ENCODE measurements at places on chromosomes 4 and X.

DNA sequence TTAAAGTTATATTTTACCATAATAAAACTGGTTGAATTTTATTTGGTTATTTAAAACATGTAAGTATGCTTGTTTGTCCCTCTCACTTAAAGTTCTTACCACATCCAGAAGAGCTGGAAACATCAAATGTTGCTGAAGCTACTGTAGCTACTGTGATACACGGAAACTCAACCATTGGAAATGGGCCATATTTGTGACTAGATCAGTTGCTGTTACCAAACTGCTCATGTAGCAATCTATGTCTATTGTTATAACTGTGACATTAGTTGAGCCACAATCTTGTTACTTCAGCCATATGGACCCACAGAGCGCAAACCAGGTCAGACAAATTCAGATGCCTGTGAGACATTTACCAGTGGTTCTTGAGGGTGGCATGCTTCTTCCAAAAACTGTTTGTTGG, 41.6 kb downstream of the NDNF start:
- no peak for DNase-seq

GRCh38 chr4:163949976-163950601, 455.6 kb downstream of the TMA16 start:
- DNase-seq = no peak

- DNase-seq = no peak
These were observed 142.5 kb upstream of the PJA1 start for GRCh38 chrX:69307756-69308155.

DNA sequence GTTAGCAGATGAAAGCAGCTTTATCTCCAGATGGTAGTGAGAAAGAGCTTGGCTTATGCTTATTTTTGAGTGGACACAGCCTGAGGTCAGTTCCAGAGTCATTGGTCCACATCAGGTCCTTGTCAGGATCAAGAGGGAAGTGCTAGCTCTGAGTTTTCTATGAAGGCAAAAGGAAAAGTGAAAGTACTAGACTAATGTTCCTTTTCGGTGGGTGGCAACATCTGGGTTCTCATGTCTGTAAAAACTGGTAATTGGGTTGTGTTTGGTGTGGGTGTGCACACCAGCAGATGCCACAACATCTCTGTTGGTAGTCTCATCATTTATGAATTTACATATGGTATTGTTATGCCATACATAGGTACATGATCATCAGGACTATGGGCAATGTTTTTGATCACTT, 210.5 kb downstream of the PWWP3B start:
- no peak for DNase-seq

DNA sequence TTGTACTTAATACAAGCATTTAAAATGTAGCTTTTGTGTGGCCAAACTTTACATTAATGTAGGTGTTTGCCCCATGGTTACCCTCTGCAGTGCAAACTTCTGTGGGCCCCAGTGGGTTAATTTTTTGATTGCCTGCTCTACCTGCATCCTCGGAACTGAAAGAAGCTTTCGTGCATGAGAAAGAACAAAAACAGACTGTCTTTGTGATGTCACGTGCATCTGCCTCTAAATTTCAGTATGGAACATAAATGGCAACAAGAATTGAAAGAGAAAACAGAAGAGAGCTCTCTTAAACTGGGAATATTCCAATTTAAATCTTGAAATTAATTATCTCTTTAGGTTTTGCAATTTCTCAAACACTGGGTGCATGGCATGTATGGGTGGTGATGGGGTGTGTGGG, 182.4 kb upstream of the LCORL start:
- no peak for DNase-seq

DNA sequence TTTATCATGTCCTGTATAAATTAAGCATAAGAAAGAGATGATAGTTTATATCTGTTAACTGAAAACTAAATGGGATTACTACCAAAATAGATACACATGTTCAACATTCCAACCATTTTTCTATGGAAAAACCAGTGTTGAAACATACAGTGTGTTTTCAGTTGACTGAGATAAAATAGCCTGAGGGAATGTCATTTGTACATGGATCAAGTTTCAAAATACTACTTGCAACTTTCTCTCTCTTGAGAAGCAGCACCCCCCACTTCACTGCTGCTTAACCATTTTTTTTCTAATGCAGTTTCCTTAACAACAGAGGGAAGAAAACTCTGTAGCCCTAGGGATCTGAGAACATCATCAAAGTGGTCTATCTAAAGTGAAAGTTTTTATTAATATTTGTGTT, 70.8 kb downstream of the NPNT start:
- peak; percentile 70 for DNase-seq

GRCh38 chr4:122616915-122617596, 3.8 kb downstream of the IL21 start:
- DNase-seq = no peak

DNA sequence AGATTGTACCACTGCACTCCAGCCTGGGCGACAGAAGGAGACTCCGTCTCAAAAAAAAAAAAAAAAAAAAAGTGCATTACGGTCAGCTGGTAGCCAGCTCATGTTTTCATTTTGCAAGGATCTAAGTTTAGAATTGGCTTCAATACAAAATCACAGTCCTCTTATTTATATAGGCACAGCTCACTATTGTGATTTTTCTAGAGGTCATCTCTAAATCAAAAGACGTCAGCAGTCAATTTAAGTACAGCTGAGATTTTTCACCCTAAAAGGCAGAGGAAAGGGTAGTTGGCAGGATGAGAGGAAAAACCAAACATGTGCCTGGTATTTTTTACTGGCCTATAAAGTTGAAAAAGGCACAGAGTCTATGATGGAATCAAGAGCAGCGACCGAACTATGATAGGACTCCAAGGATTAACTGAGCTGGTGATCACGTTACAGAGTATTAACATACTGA, 30.8 kb downstream of the ASB5 start:
- peak; percentile 43 for DNase-seq

DNA sequence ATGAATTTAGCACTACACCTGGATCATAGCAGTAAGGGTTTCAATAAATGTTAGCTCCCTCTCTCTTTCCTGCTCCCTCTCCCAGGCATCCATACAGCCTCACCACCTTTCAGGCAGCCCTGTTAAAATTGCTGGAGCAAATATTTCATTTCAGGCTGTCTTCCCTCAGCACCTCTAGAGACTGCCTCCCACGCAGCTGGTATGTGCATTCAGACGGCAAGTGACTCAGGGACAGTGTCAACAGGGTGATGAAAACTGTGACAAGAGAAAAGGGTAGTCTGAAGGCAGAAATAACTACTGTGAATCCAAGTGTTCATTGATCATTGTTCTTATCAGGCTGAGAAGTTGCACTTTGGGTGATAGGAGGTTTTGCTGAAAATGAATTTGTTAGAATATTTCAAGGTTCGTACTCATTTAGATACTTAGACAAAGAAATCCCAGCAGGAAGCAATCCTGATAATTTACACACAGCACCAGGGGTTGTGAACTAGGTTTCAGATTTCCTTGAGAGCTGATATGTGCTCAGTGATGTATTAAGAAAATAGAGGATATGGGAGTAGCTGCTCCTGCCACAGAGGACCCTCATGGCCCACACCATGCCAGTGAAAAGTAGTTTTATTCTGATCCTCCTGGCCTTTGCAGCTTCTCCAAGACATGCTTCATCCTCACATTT, 424.2 kb downstream of the FGF13 start:
- DNase-seq = no peak

DNA sequence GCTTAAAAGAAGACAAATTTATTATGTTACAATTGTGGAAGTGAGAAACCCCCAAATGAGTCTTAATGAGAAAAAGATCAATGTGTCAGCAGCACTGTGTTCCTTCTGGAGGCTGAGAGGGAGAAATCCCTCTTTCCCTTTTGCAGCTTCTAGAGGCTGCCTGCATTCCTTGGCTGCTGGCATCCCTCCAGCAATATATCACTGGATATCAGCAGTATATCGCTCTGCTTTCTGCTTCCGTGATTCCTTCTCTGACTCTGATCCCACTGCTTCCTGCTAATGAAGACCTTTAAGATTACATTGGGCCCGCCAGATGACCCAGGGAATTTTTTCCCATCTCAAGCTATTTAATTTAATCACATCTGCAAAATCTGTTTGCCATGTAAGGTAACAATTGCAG, 1008.0 kb downstream of the RAPGEF2 start:
- DNase-seq = no peak

DNA sequence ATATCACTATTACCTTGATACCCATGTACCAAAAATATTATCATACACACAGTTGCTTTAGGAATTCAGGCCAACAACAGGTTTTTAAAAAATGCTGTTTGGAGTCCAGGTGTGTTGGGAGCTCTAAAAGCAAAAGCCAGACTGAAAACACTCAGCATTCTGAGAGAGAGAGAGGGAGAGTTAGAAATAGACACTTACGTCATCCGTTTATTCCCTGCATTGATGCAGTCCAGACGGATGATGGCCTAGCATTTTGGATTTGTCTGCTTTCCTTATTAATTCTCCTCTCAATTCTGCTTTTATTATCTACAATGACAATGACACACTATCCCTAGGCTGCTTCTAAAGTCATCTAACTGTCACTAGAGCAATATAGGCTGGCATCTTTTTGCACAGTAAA, 358.3 kb upstream of the BOD1L1 start:
- no peak for DNase-seq

DNA sequence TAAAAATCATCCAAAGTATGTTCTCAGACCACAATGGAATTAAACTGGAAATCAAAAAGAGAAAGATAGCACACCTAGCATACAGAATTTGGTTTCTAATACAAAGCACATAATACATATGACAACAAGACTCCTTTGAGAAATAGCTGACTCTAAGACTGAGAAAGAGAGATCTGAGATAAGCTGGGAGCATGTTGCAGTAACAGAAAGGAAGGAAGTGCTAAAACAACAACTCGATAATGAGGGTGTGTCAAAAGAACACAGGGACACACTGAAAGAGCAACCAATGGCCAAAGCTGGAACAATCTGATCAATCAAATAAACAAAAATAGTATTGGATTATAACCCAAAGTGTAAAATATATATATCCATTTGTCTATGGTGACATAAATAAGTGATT, 586.6 kb downstream of the C4orf33 start:
- no peak for DNase-seq

- no peak for DNase-seq
These were observed 555.6 kb upstream of the FRG1 start for GRCh38 chr4:189385098-189385497.

- DNase-seq = no peak
These were observed 24.2 kb upstream of the HELT start for GRCh38 chr4:184994010-184994622.

- no peak for DNase-seq
These were observed 144.3 kb downstream of the NWD2 start for GRCh38 chr4:37388681-37389365.

- DNase-seq = no peak
These were observed 8.7 kb downstream of the SFRP2 start for GRCh38 chr4:153780221-153780620.

- DNase-seq = no peak
These were observed 31.5 kb upstream of the HDAC8 start for GRCh38 chrX:72604112-72604511.

GRCh38 chr4:114173968-114174367, 194.5 kb upstream of the ARSJ start:
- DNase-seq = no peak

DNA sequence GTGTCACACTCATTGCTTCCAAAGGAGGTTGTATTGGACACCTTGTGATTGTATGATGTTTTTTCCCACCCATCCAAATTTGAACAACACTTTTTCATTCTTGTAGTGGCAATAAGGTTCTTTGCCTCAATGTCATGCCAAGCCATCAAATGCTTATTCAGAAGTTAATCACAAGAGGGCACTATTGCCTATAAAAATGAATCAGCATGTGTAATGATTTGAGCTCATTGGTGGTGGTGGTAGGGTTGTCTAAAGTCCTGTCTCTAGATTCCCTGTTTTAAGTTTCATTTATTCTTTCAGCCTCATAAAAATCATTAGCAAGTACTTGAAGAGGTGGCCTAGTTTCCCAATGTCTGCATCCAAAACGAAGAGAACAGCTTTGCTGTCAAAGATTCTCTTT, 37.0 kb downstream of the IRS4 start:
- peak; percentile 36 for DNase-seq

- no peak for DNase-seq
These were observed 82.4 kb downstream of the SNCA start for GRCh38 chr4:89754531-89754930.

DNA sequence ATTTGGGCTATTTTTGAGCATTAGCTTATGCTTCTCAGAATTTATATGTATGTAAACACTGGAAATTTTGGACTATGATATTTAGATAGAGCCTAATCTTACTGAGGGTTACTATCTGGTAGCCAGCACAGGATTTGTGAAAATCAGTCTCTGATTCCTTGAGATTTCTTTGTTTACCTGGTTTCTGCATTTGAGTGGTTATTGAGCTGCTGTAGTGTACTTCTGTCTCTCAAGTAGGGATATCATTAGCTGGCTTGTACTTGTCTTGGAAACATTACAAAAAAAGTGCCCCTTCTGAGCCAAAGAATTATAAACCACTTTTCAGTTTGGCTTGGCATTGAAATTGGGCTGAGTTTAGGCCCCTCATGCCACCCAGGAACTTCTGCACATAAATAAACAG, 49.7 kb downstream of the TLL1 start:
- DNase-seq = no peak

DNA sequence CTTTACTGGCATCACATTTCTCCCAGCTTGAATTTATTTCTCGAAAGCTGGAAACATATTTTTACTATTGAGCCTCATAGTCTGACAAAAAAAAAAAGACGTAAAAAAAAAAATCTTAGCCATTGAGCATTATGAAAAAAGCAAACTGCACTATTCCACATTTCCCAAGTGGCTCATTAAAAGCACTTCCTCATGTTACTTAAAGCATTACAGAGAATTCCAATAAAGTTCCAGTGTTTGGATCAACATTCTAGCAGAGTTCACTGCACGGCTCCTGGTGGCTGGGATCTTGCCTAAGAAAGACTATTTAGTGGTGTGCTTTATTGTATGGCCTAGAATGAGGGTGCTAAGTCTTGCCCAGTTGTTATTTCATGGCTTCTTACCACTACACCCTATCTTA, 476.2 kb downstream of the PPARGC1A start:
- no peak for DNase-seq

DNA sequence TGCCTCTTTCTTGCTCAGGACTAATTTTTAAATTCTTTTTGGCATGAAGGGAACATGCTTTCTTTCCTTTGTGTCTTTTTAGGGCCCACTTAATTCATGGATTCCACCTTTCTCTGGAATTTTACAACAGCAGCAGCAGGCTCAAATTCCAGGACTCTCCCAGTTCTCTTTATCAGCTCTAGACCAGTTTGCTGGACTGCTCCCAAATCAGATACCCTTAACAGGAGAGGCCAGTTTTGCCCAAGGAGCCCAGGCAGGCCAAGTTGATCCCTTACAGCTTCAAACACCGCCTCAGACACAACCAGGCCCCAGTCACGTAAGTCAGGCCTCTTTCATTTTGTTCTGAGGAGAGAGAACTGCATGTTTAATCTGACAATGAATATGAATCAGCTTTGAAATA, 2.3 kb downstream of the ODAM start:
- no peak for DNase-seq

DNA sequence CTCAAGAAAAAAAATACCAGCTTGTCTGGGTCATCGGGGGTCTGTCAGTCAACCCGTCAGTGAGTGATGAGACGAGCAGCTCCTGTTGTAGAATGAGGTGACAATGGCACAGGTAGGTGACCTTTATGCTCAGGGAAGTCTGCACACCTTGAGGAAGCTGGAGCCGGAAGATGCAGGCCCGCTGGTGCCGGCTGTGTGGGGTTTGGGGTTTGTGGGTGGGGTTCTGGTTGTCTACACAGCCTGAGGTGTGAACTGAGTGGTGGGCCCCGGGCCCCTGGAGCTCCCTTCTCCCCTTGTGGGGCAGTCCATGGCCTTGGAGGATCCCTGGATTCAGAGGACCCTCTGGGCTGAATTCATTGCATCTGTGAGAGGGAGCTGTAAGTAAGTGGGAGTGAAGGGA, 75.5 kb downstream of the SORCS2 start:
- no peak for DNase-seq

GRCh38 chrX:143437439-143437838, 79.8 kb downstream of the SPANXN3 start:
- DNase-seq = no peak

All from AG08395 (cell line).